ENCODE measurements at places on chromosomes 5 and 9.

DNA sequence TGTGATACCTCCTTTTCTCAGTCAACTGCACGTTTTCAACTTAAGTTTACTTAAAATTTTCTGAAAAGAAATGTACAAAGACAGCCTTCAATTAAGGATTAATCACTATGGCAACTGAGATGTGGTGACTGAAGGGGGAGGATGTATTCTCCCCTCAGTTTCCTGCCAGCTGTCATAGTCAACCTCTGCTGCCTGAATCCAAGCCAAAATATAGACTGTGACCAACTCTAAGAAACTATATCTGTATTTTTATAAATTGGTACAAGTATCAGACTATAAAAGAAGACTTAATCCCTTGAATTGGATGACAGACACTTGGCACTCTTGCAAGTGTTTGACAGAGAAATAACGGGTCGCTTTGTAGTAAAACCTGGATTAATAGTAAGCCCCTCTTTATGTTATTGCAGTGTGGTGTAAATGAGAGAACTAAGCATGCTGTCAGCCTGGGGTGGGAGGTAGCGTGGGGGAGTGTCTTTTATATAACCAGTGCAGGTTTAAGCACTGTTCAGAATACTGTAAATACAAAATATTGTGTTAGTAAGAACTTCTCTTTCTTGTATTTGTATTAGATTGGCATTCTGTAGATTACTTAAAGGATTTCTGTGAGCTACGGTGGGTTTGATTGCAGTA, 106.4 kb downstream of the ERCC6L2 start:
- no peak for DNase-seq

DNA sequence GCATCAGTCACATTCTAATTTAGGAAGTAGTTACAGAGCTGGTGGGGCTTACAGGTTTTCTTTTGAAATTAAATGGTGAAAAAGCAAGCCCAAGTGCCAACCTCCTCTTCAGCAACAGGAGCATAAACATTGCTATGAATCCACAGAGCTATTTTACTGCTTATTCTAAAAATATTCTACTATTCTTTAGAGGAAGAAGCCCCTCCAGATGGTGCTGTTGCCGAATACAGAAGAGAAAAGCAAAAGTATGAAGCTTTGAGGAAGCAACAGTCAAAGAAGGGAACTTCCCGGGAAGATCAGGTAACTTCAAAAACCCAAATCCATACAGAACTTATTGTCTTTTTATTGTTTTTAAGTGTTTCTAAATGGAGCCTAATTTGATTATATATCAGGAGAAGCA, 202.8 kb downstream of the CWC27 start:
- no peak for DNase-seq

DNA sequence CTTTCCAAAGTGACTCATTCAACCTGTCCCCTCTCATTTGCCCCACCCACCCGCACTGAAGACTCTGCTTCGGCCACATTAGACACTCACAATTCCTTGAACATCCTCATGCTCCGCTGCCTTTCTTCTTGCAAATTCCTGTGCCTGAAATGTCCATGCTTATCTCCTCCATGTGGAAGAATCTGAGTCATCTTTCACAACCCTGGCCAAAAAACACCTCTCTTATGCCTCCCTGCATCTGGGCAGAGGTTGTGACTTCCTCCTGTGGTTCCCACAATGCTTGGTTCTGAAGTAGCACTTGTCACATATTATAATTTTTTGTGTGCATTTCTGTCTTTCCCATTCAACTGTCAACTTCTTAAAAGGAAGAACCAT, 238.6 kb downstream of the ENC1 start:
- no peak for DNase-seq

- DNase-seq = no peak
Observed at GRCh38 chr5:57332361-57332760, 150.2 kb downstream of the ACTBL2 start.

DNA sequence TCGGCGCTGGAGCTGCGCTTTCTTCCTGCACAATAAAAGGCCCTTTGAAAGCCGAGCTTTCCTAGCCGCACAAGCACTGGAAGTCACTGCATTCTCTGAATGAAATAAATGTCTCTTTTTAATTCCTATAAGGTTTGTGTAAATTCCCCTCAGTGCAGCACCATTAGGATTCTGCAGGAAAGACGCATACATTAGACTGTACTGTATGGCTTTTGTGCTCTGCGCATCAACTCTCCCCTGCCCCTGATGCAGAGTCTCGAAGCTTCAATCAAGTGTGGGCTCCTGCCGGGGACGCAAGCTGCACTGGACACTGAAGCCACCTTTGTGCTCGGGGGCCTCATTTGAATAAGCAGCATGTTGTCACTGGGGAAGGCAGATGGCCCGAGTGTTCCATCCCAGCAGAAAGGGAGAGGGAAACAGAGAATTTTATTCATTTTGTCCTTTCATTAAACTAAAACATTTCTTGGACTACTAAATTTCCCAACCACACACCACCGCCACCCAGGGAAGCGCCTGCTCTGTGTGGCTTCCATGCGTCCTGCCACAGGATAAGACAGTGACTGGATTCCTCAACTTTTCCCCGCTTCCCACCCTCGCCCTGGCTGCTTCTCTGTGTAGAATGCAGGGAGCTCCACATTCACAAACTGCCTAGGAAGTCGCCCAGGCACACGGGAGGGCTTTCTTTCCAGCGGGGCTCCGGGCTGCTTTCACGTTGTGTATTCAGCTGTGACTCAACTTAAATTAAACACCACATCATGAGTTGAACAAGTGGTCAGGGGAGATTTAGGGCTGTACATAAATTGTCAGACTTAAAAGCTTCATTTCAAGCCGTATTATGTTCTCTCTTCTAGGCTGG, 635.4 kb downstream of the IRX1 start:
- no peak for DNase-seq

GRCh38 chr5:14286007-14286406, 142.9 kb downstream of the TRIO start:
- no peak for DNase-seq

DNA sequence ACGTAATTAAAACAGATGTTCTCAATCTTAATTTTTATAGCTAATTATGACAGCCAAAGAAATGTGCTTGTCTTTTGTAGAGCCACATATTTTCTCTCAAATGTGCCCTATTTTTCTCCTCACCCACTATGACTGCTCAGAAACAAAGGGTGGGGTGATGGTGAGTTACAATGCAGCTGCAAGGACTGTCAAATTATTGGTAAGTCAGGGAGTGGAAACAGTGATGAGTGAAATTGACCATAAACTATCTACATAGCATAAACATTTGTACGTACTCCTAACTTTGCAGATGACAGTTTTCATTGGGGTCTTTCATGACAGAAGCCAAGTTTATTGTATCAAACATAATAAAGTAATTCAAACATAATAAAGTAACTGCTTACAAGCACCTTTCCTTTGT, 215.9 kb downstream of the MCTP1 start:
- DNase-seq = no peak

DNA sequence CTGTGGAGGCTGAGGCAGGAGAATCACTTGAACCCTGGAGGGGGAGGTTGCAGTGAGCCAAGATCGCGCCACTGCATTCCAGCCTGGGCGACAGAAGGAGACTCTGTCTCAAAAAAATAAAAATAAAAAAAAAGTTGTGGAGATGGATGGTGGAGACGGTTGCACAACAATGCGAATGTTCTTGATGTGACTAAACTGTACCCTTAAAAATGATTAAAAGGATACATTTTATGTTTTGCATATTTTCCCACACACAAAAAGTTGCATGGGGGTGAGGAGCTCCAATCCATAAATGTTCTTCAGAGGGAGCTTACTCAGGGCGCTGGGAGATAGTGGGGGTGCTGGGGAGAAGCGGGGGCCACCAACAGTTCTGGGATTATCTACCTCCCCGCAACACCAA, 43.8 kb upstream of the CDKN2AIPNL start:
- DNase-seq = no peak

DNA sequence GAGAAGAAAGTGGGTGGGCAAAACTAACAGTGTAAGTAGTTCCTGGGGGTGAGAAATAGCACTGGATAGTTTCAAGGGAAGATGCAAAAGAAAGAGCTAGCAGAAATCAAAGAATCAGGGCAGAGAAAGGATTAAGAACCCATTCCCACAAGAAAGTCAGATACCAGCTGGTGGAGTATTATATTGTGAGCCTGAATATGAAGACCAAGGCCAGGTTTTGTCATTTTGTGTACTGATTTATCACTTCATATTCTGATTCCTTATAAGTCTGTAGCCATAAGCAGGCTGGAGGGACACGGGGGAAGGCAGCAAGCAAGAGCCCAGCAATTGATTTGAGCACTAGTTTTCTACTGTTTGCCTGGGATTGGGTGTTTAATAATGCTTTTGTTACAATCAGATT, 80.2 kb downstream of the FREM1 start:
- DNase-seq = no peak

DNA sequence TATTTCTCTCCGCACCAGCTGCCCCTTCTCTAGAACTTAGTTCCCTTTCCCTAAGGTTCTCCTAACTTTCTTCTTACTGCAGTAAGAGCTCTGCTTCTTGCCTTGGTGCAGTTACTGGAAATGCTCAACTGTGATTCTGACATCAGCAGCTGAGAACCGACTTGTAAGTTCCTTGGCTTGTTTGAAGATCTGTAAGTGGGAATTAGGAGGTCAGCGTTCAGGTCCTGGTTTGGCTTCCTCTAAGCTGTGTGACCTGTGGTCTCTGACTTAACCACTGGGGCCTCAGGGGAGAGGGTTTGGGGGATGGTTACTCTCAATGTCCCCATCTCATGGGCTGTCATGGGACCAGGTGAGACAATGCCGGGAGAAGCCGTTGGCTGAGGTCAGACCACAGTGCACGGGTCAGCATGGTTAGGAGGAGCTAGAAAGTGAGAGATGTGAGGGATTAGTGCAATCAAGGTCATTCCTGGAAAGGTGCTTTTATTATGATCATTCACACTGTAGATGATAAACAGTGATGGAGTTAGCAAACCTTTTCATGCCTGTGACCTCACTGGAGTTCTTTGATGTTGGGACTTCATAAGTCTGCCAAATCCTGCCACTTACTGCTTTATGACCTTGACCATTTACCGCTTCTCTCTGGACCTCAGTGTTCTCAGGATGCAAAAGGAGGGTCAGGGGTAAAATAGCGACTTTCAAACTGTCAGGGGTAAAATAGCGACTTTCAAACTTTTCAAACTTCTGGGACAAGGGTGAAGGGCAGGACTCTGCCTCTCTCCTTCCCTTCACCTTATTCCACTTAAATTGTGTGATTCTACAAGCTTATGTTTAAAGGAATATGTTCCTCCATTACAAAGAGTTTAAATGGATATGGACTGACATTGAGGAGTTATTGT, 7.3 kb downstream of the PAPPA start:
- DNase-seq = no peak

GRCh38 chr9:22457448-22457847, 10.8 kb downstream of the DMRTA1 start:
- DNase-seq = no peak

DNA sequence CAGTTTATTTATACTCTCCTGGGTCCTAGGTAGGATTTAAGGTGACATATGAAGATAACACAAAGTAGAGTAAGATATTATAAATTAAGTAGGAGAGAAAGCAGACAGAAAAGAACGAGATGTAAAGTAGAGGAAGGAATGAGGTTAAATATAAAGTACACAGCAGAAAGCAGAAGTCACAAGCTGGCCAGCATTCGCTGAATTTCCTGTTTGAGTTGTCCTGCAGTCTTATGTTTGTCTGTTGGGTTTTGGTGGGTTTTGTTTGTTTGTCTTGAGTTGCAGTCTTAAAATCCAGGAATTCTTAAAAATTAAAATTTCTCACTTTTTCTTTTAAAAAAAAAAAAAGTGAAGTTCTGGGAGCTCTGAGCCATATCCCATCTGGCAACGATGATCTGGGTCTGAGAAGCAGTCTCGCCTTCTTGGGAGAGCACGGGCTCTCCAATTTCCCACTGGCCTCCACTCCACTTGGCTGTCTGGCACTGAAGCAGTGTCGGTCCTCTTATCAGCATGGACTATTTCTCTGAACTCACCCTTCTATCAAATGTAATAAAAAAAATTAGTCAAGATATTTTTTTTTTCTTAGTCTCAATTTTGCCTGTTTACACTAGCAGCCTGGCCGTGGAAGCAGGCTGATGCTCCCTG, 2.0 kb downstream of the S100Z start:
- no peak for DNase-seq

DNA sequence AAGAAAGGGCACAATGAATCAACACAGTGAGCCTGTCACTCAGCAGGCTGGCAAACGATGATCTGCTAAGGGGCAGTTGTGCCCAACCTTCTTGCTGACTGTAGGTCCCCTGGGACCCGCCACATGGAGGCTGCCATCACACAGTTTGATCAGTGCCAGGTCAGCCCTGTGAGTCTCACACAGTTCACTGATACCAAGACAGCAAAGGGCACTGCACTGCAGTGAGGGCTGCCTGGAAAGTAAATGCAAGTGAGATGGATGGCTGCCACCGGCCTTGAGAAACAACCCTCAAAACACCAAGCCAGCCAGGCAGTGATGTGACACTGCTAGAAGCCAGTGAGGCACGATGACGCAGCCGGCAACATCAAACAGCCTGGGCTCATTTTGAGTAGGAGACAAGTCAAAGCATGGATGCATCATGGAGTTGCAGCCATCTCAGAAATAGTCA, 30.3 kb downstream of the FOXD1 start:
- DNase-seq = no peak

DNA sequence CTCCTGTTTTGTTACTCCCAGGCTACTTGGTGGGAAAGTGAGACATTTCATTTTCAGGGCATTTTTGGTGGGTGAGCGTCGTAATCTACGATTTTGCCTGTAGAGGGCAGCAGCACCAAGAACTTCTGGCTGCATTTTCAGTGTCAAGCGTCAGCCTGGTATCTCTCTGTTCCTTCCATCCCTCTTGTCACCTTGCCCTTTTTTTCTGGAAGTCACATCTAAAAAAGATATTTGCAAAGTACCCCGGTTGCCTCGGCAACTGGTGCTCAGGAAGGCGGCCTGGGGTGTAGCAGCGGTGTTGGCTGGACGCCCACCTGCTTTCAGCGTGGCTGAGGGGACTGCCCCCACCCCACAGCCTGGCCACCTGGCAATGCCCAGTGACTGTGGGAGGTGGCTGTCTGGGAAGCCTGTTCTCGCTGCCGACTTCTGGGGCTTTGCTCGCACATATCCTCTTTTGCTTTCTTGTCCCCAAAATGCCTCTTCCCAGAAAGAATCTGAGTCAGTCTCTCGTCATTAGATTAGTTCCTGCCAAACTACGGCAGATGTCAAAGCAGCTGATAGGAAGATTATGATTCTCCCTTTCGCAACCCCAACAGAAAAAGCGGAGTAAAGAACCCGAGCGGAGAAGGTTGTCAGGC, 84.5 kb downstream of the ACER2 start:
- DNase-seq = peak; percentile 11

GRCh38 chr9:121637713-121638220, 13.7 kb upstream of the DAB2IP start:
- DNase-seq = no peak

DNA sequence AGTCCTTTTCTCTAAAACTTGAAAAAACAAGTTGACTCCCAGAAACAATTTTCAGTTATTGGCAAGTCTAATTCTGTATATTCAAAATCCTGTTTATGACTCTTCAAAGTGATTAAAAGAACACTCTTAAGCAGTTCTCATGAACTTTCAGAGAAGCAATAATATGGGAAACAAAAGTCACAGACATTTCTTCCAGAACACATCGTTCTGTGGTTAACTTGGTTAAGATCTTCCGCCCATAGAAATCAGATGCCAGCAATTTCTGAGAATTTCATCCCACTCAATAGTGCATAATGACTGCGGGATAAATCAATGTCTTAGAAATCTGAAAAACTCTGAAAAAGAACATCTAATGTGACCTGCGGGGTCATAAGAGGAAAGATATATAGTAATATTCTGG, 300.5 kb downstream of the COX7C start:
- DNase-seq = no peak
